ENCODE measurements at places on chromosomes 6 and 20. TPM values are rescaled to one million over a fixed set of nuclear protein-coding genes. Genes with fewer than 3 reads are reported as not detected.

The CST2 gene
- not detected for total RNA-seq

The DOK5 gene
- total RNA-seq: 20.3 TPM

The CRIP3 gene
- total RNA-seq: not detected

The RBM24 gene
- 0.74 TPM for total RNA-seq

The TFAP2D gene
- not detected for total RNA-seq

The PCK1 gene
- not detected for total RNA-seq

The RIPPLY2 gene
- not detected for total RNA-seq

The PAX1 gene
- total RNA-seq: not detected

The SLC26A8 gene
- under 0.01 TPM for total RNA-seq

The DEF6 gene
- 0.25 TPM for total RNA-seq

The CRYBG1 gene
- 19.8 TPM for total RNA-seq

The MSH5 gene
- 6.7 TPM for total RNA-seq

The TMEM151B gene
- total RNA-seq: 0.11 TPM

All from pulmonary artery endothelial cell (primary cell).